ACHN (cell line): ENCODE measurements at places on chromosomes 2 and 18.
A peak's percentile ranks its signal among the peaks of the same experiment; 100 is the strongest.

DNA sequence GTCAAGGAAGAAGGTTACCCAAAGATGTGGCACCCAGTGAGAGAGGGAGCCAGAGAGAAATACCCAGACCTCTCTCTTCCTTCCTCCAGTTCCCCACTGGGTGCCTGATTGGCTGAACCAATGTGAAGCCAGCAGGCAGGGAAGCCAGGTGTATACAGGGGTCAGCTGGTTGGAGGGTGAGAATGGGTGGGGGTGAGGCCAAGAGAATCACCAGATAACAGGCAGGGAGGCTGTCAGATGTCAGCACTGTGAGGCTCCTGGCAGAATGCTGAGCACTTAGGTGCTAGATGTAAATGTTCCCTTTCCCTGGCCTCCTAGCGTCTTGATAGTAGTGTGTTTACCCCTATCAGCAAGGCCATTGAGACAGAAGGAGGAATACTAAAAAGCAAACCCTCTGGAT lies 104.0 kb upstream of the MGAT5 start:
- DNase-seq = no peak

DNA sequence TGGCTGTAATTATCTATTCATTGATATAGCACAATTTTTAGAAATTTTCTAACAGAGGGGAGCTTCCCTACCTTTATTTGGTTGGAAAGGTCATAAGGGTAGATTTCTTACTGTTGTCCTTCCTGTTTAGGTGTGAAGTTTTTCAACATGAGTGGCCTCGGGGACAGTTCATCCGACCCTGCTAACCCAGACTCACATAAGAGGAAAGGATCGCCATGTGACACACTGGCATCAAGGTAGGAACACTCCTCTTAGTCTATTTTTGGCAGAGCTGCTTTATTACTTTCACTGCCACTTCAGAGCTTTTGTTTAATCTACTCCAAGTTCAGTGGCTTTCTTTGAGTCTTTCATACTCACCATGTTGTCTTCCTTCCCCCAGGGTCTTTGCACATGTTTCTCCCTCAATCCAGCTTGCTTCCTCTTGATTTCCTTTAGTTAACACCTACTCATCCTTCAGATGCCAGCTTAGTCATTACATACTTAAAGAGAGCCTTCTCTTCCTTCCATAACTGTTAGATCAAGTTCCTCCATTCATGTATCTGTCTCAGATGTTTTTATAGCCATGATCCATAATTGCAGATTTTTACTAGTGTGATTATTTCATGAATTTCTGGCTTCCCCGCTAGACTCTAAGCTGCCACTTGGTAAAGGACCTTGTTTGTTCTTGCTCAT lies 134.5 kb downstream of the PTRHD1 start:
- no peak for DNase-seq

DNA sequence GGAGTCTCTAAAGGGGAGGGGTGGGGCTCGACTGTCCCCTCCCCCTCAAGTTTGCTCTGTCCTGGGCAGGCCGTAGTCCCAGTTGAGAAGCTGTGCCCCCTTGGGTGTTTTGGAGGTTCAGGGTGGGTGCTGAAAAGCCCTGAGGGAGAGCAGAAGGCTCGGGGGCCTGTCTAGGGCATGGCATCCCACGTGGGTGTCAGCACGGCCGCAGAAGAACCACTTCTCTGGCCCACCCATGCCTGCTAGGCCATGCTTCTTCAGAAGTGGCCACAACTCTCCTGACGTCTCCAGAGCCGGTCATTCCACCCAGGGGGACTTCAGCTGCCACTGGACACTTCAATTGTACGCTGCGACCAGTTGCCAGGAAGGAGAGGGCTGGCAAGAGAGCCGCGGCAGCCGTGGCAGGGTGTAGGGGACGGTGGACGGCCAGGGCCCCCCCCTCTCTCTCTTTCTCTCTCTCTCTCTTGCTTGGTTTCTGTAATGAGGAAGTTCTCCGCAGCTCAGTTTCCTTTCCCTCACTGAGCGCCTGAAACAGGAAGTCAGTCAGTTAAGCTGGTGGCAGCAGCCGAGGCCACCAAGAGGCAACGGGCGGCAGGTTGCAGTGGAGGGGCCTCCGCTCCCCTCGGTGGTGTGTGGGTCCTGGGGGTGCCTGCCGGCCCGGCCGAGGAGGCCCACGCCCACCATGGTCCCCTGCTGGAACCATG lies at the start of gene INPP5D:
TSS of gene INPP5D (plus strand) at position 546 of the 704 bp plus-strand sequence. CDS start at position 683, 137 bp downstream.
- no peak for DNase-seq

- DNase-seq = no peak
Observed at GRCh38 chr2:12533337-12534005, 183.3 kb upstream of the TRIB2 start.

GRCh38 chr2:127226520-127227263 lies 6.6 kb upstream of the CYP27C1 start:
- peak; percentile 17 for DNase-seq

DNA sequence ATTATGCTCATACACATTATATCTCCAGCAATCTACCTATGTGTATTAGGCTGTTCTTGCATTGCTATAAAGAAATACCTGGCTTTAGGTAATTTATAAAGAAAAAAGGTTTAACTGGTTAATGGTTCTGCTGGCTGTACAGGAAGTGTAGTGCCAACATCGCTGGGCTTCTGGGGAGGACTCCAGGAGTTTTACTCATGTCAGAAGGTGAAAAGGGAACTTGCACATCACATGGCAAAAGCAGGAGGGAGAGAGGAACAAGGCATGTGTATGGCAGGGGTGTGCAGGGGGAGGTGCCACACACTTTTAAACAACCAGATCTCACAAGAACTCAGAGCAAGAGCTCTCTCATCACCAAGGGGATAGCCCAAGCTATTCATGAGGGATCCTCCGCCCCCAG lies 715.4 kb upstream of the ZEB2 start:
- no peak for DNase-seq

- DNase-seq = no peak
Observed at GRCh38 chr2:71615767-71616730, 162.7 kb downstream of the DYSF start.

DNA sequence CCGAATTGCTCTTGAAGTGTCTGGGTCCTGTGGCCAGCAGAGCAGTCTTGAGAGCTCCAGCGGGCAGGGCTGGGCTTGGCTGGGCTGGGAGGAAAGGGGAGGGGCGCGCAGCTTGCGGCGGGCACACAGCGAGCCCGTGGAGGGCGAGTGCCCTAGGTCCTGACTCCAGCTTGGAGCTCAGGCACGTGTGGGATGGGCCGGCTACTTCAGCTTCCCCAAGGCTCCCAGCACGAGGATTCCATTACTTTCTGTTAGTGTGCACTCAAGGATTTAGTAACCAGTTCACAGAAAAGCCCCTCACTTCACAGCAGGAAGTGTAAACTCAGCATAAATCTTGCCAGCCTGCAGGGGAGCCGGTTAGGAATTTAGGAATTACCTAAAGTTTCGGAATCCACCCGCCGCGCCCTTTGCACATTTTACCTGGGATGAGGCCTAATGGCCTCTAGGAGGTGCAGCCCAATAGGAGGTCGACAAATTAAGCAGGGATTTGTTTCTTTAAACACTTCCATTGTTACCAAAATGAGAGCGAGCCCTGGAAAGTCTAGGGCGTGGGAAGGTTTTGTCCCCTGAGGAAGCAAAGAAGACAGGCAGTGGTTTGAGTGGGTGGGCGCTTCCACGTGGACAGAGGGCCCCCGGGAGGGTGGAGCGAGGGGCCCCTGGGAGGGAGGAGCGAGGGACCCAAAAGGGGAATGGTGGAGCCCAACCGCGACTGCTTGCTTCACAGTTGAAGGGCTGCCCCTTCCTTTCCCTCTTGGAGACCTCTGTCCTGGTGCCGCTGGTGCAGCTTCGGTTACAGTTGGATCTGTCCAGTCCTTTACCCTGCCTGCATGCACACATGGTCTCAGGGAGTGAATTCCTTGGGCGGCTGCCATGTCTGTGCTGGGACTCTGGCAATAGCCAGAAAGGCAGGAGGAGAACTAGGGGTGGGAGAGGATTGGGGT lies 93.3 kb downstream of the CTAGE1 start:
- DNase-seq = no peak

DNA sequence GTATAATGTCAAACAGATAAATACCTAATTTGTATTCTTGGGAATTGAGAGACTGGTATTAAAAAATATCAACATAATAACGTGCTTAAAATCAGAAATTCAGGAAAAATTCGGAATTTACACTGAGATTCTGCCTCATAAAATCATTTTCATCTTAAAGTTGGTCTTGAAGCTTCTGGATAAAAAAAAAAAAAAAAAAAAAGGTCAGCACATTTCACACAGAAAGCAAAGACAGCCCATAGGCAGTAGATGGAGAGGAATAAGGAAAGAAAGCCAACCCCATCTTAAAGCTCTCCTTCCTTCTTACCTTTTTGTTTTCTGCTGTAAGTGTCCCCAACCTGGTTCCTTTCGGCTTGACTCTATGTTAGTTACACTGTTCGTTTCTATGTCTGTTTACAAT lies 41.5 kb upstream of the ALK start:
- DNase-seq = no peak

DNA sequence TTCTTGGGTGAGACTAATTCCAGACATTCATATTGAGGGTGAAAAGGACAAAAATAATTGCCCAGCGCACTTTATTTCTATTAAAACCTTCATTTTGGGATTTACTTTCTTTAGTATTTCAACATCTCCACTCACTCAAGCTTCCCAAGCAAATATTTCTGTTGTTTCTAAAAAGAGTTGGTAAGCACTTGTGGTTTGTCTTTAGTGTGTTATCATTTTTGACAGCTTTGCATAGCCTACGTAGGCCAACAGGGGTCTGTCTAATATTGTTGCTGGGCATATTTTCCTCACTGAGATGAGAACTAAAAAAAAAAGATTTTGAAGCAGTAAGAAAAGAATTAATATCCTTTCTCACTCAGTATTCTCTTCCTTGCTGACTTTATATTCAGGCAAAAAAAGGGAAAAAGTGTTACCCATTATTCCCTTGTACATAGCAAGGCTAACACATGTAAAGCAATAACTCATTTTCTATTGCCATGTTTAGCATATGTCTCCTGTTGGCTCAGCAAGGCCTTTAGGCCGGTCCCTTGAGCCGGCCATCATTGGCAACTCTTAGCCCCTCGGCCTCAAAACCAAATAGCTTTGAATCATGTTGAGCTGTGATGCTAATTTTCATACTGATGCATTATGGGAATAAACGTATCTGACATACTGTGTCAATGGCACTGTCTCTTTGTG lies 494.2 kb downstream of the ARHGAP15 start:
- DNase-seq = no peak

DNA sequence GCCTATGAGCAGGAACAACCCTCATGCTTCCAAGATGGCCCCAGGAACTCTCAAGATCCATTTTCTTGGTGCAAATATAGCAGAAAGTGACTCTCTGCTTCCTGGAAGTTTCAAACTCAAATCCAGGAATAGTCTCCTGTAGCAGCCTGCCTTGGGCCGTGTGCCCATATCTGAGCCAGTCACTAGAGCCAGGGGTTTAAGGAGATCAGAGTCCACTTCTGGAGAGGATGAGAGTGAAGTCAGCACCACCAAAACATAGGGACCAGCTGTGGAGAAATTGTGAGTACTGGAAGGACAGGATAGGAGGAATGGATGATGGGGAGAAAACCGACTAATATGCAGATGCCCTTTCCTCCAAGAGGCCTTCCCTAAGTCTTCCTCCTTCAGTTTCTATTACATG lies 33.2 kb downstream of the PSD4 start:
- DNase-seq = no peak

DNA sequence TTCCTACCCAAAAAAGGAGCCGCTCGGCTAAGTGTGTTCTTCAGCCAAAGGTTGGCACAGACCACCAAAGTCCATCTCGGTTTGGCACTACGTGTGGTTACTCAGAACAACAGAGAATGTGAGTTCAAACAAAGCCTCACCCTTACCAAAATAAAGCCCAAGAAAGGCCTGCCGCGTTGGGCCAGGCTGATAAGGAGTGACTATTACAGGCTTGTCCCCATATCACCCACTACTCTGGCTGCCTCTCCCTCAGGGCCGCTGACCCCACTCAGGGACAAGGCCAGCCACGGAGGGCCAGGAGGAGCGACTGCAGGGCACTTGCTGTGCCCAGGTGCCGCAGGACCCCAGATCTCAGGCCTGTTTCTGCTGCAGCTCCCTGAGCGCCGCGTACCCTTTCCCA lies 13.8 kb downstream of the HS1BP3 start:
- DNase-seq = no peak

DNA sequence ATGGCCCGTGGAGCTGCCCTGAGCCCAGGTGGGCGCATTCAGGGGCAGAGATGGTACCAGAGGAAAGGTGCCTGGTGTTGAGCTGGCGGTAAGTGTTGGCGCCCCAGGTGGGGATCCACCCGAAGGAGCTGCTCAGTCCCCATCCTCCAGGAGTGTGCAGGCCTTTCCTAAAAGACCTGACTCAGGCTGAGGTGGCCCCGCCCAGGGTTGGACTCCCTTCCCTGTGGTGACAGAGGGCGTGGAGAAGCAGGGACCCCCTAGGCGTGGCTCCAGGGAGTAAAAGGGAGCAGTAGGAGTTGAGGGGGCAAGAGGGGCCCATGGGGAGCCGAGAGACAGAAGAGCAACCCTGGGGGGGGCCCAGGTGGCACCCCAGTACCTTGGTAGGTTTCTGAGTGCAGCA lies 2.4 kb downstream of the OXER1 start:
- no peak for DNase-seq

DNA sequence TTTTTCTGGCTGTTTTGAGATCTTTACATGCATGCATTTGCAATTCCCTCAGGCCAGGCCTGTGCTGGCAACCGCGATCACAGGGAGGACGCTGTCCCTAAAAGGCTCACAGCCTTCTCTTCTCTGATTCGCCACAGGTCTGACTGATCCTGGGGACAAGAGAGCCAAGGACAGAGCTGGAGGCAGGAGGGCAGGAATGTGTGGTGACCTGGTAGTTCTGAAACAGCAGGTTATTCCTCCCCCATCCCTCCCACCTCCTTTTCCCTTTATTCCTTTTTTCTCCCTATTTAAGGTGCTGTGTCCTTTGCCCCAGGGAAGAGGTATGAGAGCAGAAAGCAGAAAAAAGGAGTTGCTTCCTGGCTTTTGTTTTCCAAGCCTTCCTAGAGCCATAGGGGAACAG lies 21.9 kb downstream of the TMEM177 start:
- no peak for DNase-seq

- no peak for DNase-seq
Observed at GRCh38 chr2:215845839-215846586, 167.3 kb downstream of the MREG start.

GRCh38 chr2:15840148-15840547 lies 100.2 kb upstream of the MYCN start:
- no peak for DNase-seq

DNA sequence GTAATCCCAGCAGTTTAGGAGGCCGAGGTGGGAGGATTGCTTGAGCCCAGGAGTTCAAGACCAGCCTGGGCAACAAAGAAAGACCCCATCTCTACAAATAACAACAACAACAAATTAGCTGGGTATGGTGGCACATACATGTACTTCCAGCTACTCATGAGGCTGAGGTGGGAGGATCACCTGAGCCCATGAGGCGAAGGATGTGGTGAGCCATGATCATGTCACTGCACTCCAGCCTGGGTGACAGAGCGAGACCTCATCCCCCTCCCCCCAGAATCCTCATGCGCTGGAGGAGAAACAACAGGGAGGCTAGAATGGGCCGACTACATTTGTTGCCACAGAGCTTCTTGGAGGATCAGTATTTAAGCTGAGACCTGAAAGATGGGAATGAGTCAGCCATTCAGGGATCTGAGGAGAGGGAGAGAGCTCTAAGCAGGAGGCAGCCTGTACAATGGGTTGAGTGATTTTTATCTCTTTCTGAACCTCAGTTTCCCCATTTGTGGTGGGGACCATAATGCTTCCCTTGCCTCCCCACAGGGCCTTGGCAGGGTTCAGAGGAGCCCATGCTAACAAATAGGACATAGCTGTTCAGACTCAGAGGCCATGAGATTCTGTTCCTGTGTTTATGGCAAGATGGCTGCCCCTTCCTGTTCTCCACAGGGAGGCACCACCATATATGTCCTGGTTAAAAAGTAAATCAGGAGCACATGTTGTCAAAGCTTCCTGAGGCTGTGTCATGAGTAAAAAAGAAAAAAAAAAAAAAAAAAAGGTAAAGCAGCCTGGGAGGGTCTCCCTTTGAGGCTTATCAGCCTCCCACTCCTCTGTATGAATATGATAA lies 131.4 kb upstream of the HAAO start:
- DNase-seq = no peak
